ENCODE measurements at places on chromosomes 16 and 17.

GRCh38 chr17:62741290-62741689 is 66.8 kb downstream of the MARCHF10 start:
- no peak for DNase-seq

DNA sequence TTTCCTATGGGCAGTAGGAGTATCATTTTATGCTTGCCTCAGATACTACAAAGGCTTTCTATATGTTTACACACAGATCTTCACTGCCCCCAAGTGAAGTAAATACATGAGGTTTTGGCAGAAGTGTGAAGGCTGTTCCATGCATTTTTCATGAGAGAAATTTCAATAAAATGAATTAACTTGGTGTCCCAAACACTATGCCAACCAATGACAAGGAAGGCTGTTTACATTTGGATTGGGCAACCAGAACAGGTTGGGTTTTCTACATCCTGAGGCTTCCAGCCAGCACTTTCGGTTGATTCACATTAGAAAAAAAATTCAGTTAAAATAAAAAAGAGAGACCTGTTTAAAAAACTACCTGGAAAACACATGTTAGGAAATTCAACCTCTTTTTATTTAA is 625.4 kb downstream of the KCNJ2 start:
- no peak for DNase-seq

DNA sequence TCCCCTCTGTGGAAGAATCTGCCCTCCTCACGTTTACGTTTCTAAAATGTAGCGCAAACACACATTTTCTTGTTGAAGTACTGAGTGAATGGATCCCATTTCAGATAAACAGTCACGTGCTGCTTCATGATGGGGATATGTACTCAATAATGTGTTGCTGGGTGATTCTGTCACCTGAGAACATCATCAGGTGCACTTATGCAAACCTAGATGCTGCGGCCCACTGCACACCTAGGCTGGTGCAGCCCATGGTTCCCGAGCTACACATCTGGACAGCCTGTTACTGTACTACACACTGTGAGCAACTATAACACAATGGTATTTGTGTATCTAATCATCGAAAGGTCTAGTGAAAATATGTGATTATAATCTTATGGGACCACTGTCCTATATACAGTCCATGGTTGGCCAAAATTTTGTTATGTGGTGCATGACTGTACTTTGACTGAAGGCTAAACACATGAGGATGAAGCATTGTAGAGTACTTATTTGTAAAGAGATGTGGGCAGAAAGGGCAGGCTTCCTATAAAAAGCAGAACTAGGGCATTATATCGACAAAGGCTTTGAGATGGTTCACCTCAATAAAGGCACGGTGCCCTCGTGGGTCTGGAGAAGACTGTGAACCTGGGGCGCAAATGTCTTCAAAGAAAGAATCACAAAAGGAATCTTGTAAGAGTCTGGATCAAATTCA is 26.3 kb downstream of the MARF1 start:
- no peak for DNase-seq

GRCh38 chr16:83530293-83530692 is 277.5 kb upstream of the HSBP1 start:
- no peak for DNase-seq

DNA sequence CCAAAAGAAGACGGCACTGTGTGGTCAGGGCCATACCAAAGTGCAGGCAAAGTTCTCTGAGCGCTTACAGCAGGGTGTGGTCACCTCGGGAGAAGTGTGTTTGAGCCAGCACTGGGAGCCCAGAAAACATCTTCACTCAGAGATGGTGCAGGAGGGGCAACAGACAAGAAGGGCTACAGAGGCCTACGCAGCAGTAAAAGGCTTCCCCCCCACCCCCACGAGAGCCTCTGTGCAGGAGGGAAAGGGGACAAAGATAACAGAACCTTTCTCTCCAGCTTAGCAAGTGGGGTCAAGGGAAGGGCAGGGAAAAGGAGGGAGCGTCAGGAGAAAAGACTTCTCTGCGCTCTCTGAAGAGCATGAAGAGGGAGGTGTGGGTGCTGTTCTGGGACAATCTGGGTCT is 2.8 kb downstream of the VAT1 start:
- DNase-seq, result no peak

- peak; percentile 62 for DNase-seq
Observed at GRCh38 chr16:90008708-90009145, 10.5 kb downstream of the DBNDD1 start.

DNA sequence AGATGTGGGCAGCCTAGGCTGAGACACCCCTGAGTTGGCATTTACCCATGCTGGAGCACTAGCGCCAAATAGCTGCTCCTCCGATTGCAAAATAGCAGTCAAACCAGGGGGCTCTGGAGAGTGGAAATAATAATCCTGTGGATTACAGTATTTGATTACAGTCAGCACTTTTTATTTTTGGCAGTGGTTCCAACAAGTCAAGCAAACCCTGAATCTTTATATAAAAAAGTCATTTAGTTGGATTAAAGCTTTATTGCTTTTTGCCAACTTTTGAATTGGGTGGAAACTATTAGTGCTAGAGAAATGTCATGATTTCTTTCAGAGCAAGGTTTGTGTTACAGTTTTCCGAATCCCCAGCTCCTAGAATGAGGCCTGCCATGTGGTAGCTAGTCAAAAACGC is 99.3 kb upstream of the FAM20A start:
- no peak for DNase-seq

DNA sequence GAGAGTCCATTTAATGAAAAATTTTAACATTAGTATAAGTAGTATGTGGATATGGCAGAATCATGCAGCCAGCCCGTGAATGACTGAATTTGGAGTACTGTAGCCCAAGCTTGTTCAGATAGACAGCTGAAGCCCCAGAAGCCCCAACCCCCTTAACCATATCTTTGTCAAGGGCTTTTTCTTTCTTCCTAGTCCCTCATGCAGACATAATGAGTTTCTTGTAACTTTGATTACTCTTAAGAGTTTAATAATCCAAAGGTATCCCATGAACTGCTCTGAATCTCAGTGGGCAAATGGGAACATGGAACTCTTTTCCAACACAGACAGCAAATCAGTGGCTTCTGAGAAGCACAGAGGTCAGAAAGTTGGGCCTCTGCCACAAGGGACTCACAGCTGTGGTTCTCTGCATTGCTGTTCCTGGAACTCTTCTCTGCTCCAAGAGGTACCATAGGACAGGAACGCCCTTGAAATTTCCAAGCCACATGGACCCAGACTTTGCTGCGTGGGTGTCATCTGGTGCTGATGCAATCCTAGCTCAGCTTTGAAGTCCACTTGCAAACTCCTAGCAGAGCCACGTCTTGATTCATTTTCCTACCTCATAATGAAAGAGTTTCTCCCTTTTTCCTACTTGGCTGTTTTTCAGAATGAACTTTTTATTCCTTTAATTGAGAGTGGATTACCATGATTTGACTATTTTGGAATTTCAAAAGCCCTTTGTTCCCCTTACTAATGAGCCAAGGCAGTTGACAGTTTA is 18.1 kb downstream of the LYRM1 start:
- no peak for DNase-seq

DNA sequence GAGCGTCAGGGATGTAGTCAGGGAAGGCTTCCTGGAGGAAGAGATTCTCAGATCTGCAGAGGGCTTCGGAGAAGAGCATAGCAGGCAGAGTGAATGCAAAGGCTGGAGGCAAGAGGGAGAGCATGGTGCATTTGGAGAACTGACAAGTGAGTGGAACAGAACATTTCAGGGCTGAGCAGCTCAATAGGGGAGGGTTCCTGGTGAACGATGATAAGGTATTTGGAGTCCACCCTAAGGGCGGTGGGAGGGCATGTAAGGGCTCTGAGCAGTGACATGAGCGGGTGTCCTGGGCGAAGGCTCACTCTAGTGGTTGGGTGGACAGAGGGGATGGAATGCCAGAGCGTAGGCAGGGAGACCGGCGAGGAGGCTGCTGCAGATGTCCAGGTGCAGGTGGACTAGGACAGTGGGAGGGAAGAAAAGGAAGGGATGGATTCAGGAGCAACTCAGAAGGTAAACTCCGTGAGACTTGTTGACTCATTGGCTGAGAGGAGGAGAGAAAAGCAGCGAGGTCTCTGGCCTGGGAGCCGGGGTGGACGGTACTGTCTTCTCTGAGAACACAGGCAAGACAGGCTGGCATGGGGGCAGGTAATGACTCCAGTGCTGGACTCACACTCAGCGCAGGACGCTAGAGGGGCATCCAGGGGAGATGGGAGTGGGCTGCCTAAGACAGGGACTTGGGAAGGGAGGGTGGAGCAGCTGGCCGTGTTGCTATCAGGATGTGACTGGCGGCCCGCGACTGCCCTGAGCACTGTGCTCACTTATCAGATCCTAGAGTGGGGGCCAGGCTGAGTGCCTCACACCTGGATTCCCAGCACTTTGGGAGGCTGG is 1.4 kb upstream of the PITPNA start:
- no peak for DNase-seq

- no peak for DNase-seq
Observed at GRCh38 chr17:81044764-81045589, 10.0 kb downstream of the BAIAP2 start.

DNA sequence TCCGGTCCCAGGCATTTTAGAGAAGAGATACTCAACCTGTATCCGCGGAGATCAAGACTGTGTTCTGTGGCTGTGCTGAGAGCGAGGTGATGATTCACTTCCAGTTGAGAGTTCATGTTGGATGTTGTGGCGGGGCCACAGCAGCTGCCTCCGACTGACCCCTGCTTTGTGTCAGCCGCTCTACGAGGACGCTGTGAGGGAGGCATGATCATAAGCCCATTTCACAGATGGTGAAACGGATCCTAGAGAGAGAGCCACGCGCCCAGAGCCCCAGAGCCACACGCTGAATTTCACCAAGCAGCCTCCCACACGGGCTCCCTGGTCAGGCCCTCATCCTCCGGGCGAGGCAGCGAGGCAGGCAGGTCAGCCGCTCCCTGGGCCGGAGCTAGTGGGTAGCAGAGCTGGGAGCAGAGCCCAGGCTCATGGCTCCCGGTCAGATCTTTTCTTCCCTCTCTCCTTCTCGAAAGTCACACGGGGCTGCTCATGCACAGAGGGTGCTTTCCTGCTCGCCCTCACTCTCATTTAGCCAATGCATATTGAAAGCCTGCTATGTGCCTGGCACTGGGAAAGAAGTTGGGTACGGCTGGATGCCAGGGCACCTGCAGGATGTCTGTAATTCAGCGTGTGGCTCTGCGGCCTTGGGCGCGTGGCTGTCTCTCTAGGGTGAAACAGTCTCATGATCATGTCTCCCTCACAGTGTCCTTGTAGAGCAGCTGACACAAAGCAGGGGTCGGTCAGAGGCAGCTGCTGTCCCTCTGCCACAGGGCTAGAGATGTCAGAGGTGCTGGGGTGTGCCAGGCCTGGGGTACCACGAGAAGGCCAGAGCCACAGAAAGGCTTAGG is 155.6 kb upstream of the CHMP6 start:
- no peak for DNase-seq

GRCh38 chr17:39339272-39339671 is 62.2 kb downstream of the FBXL20 start:
- no peak for DNase-seq

DNA sequence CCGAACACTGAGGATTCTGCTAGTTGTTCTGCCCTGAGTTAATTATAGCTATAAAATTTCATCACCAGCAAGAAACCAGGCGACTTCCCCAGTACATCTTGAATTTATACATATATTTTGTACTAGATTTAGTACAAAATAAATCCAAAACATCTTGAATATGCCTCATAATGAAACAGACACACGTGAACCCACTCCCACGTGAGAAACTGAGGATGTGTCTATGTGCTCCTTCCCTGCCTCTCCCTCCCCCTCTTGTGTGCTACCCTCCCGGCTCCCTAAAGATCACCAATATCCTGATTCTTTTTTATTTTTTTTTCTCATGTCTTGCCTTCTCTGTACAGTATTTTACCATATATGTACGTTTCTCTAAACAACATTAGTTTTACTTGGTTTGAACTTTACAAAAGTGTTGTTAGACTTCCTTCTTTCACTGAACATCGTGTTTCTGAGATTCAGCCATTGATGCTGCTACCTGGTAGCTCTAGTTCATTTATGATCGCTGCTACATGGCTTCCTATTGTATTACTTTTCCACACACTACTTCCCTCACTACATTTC is 1.1 kb upstream of the LCMT1 start:
- DNase-seq, result no peak

DNA sequence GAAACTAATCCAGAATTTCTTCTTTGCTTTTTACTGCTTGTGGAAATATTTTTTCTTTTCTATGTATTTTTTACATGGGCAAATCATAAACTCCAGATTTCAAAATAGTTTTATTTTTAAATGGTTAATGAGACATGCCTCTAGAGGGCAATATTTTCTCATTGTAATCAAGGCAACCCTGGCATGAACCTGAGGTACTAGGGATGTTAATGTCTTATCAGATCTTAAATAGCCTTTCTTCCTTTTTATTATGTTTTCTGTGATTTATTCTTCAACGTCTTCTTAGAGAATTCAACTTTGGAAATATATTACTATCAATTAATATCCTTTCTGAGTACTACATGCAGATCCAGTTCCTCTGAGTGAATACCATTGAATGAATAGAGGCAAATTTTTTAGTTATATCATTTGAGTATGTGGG is 324.7 kb downstream of the BCAS3 start:
- DNase-seq, result no peak

- DNase-seq, result peak; percentile 80
Observed at GRCh38 chr17:39653662-39654331, 11.4 kb upstream of the TCAP start.

DNA sequence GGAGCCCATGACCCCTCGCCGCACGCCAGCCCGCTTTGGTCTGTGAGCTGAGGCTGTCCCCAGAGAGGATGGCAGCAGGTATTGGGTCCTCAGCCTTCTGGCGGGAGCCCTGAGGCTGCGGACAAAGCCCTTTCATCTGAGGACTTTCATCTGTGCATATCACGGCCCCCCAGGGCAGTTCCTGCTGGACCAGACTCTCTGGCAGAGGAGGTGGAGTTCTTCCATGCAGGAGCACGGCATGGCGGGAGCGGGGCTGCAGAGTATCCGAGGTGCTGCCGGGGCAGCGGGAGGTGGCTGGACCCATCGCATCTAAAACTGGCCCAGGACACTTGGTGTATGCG is 18.8 kb downstream of the DHX38 start:
- no peak for DNase-seq

GRCh38 chr16:31695667-31696066 is 168.0 kb downstream of the AHSP start:
- DNase-seq, result peak; percentile 43

DNA sequence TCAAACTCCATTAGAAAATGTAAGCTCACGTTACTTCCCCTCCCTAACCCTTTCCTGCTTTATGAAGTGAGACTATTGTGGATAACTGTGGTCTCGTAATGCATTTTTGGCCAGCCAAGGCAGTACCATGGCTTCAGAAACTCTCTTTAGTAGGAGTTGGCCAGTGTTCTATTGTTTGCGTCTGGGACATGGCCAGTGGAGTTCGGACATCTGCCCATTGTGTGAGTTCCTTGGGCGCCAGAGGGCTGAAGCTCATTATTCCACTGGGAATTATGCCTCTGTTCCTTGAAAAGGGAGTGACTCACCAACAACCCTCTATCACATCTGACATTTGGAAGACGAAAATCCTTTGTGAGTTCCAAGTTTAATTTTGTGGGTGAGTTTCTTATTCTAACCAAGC is 319.5 kb upstream of the SOX9 start:
- no peak for DNase-seq

DNA sequence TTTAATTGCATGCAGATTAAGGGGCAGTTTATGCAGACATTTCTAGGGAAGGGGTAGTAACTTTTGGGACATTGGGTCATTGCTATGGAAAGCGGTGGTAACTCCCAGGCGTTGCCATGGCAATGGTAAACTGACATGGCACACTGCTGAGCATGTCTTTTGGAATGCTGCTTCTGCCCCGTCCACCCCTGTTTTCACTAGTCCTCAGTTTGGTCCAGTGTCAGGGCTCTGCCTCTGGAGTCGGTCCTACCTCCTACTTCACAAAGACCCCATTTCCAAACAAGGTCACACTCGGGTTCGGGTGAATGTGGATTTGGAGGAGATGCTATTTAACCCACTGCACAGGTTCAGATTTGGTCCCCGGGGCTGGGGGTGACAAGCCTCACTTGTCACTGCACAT is 2.9 kb downstream of the IL34 start:
- no peak for DNase-seq

All from activated T-cell treated with anti-CD3 and anti-CD28 coated beads, Interleukin-2, amount 50 U/mL, for 1 hour (primary cell).